ENCODE measurements at places on chromosomes 11 and 22.

- DNase-seq, result no peak
These were observed 13.1 kb downstream of the MGAT3 start for GRCh38 chr22:39469681-39470450.

DNA sequence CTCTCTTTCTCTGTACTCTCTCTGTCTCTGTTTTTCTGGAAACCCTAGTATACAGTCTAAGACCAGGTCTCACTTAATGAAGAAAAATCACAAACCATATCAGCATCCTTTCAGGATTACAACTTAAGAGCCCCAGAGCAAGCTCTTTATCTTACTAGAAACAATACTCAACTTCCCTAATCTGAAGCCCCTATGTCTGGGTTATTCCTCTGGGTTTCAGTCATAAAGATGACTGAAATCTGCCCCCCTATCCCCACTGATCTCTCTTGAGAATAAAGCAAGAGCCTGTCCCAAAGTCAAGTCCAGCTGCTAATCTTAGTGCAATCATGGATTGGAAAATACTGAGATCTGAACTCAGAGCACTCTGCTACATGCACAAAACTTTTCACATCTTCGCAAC lies 53.9 kb upstream of the PICALM start:
- DNase-seq, result no peak

DNA sequence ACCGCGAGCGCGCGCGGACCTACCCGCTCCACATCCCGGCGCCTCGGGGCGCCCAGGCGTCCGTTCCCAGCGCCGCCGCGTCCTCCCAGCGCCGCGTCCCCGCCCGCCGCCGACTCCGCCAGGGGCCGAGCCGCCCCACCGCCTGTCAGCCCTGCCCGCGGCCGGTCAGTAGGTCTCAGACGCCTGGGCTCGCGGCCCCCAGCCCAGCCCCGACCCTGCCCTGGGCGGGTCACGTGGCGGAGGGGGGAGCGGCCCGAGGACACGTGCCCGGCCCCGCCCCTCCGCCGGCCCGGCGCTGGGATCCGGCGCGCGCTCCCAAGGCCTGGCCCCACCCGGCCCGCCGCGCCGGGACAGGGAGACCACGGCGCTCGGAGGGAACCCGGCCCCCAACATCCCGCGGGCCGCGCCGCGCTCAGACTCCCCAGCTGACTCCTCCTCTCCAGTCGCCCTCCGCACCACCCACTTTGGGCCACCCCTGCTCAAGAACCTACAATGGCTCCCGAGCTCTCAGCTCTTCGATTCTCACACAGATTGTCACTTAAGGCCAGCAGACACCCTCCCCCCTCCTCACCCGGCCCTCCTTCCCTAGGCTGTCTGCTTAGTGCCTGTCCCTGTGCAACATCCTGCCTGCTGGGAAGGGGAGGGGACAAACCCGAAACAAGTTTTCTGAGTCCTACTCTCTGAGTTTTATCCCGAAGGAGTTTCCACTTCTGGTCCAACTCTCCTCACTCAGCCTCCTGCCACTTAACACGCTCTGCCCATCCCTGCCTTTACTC lies at the start of gene RAB3IL1:
TSS of gene RAB3IL1 (minus strand) at position 233 of the 776 bp plus-strand sequence. CDS start at position 34, 199 bp downstream.
- no peak for DNase-seq

DNA sequence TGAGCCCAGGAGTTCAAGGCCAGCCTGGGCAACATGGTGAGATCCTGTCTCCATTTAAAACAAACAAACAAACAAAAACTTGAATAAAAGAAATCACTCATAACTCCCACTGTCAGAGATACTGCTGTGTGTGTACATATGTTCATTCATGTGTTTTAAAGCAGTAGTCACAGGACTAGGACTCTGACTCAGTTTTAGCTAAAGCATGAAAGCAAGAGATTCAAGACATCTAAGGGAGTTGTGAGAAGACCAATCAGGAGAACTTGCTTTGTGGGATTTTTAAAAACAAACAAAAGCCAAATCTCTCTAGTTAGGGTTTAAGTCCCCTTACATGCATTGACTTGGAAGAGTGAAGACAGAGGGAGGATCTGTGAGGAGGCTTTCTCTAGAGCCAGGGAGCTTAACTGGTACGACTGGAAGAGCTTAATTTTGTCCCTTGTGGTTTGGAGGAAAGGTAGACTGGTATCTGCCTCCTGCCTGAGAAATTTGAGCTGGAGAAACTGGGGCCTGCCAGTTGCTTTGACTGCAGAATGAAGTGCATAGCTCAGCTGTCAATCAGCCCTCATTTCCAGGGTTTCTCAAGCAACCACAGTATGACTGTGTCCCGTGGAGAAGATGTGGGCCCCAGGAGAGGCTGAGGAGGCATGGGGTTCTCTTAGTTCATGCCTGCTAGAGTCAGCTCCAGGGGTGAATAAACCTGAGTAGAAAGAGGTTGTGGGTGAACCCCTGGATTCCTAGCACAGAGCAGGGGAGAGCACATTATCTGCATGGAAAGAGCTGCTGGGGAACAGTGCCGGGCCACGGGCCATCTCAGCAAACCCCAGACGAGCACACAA lies 30.6 kb downstream of the EXPH5 start:
- DNase-seq, result no peak

DNA sequence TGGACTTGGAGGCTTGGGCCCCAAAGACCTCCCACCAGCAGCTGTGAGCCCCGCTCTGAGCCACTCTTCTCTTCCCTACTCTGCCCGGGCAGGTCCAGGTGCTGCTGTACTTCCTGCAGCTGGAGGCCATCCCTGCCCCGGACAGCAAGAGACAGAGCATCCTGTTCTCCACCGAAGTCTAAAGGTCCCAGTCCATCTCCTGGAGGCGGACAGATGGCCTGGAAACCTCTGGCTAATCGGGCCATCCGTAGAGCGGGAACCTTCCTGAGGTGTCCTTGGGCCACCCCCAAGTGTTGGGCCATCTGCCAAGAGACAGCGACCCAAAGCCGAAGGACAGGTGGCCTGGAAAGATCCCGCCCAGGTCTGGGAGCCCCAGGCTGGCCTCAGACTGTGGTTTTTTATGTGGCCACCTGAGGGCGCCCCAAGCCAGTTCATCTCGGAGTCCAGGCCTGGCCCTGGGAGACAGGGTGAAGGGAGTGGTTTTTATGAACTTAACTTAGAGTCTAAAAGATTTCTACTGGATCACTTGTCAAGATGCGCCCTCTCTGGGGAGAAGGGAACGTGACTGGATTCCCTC lies 135.1 kb downstream of the BCR start:
- peak; percentile 65 for DNase-seq

DNA sequence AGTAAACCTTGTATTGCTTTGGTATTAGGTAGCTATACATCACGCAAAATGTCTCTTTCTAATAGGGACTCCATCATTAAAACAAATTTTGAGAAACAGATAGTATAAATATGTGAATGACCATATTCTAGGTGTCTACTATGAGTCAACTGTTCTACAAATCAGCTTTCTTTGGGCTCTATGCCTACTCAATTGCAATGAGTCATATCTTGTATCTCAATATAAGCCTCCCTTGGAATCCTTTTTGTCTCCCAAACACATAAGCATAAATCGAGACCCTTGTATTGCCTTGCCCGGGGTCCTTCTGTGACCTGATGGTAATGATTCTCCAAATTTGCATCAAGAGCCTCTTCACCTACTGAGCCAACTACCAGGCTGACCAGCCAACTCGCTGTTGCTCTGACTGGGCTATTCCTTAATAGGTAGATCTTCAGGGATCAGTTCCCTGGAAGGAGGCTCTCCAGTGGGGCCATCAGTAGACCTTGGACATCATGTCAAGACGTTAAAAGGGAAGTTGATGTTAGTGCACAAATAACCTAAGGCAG lies 22.2 kb downstream of the BLID start:
- DNase-seq, result no peak

- DNase-seq, result peak; percentile 56
These were observed at the start of gene RTN4R for GRCh38 chr22:20268279-20269012. Gene RTN4R (minus strand): TSS chr22:20268318. CDS start chr22:20268092, 226 bp downstream.

DNA sequence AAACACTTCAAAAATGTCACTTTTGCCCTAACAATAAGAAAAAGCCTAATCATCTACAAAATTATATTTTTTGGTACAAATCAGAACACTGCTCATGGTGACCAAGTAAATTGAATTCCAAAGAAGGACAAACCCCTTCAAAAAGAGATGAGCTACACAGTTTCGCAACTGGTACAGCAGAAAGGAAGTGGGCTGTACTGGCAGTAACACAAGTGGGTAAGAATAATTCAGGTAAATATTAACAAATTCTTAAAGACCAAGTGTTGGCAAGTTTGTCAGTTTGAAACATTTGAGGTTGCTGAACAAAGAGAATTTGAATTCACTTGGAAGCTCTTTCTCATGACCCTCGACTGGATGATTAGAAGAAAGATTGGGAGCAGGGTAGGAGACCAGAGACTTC lies 35.5 kb downstream of the MSANTD4 start:
- DNase-seq, result no peak
